ENCODE measurements at places on chromosomes 16 and 17.

DNA sequence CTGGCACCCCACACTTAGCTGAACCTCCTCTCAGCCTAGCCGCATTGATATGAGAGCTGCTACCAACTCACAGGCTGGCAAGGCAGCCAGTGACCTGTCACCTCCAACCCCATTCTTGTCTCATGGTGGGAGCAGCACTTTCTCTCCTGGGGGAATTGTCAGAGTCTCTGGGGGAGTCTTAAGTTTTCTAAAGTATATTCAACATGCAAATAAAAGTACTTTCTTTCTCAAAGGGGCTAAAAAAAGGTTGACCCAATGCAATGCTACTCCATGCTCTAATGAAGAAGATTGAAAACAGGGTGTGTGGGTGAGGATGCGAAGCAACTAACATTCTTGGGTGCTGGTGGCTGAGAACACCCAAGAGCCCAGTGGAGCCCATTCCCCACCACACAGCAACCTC lies 53.1 kb upstream of the SREBF1 start:
- DNase-seq, result no peak

DNA sequence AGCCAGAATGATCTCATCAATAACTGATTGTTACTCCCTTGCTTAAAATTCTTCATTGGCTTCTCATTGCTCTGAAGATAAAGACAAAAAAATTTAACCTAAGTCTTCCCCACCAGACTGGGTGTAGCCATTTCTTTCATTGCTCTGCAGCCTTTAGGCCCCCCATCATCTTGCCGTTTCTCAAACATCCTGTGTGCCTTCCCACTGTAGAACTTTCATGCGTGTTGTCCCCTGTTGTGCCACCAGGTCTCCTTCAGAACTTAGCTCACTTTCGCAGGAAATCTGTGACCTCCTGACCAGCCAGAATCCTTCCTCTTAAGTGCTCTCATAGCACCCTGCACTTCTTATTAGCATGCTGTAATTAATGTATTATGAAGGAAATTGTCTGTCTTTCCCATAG lies 31.8 kb downstream of the TNRC6C start:
- no peak for DNase-seq

GRCh38 chr16:69346683-69347082 lies 4.9 kb downstream of the TMED6 start:
- DNase-seq, result no peak

- DNase-seq, result no peak
Measured at GRCh38 chr16:12572316-12572985, 231.2 kb downstream of the CPPED1 start.

DNA sequence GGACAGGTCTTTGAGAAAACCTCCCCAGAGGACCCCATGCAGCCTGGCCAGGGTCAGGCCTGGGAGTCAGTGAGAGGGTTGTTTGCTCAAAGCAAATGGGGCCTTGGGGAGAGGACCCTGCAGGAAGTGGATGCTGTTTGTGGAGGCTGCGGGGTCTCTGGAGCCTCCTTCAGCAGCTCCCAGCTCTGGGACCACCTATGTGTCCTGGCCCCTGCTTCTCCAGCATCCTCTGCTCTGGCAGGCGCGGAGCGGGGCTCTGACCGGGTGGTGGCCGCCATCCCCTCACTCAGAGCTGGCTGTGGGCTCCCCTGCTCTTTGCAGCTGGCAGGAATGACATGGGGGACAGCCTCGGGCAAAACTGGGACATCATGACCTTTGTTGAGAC lies 29.8 kb upstream of the CIBAR2 start:
- DNase-seq, result no peak

GRCh38 chr16:72266836-72267235 lies 94.9 kb upstream of the PMFBP1 start:
- DNase-seq, result no peak

DNA sequence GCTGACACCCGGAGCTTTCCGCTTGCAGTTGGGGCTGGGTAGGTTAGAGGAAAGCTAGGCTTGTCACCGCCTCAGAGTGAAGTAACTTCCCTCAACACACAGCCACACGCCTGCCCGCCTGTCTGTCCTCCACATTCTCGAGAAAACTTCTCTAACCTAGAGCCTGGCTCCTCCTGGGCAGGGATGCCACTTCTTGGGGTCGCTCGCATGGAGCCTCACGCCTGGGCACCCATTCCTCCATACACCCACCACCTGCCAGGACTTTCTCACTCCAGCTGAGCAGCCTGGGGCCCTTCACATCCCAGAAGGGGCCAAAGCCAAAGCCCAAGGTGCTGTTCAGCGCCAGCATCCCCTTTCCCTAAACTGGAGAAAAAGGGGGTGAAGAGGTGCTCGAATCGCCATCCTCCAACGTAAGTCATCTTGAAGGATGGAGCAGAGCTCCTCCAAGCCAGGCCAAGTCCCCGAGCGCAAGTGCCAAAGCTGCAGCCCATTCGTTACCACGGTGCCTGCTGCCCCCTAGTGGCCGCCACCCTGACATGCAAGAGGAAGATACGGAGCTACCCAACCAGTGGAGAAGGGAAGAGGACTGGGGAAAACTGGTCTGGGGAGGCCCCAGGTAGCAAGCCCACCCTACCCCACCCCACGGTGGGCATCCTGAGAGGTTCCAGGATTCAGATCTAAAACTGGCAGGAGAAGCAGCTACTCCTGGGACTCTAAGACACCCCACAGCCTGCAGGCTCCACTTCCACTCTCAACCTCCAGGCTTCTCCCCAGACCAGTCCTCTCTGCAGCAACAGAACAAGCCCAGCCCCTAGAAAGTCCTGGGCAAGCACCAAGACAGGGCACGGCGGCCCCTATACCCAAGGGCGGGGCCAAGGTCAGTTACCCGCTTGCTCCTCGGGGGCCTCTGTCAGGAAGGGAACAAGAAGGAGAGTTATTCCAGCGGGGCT lies 63.1 kb downstream of the MYO18A start:
- DNase-seq, result peak; percentile 72

DNA sequence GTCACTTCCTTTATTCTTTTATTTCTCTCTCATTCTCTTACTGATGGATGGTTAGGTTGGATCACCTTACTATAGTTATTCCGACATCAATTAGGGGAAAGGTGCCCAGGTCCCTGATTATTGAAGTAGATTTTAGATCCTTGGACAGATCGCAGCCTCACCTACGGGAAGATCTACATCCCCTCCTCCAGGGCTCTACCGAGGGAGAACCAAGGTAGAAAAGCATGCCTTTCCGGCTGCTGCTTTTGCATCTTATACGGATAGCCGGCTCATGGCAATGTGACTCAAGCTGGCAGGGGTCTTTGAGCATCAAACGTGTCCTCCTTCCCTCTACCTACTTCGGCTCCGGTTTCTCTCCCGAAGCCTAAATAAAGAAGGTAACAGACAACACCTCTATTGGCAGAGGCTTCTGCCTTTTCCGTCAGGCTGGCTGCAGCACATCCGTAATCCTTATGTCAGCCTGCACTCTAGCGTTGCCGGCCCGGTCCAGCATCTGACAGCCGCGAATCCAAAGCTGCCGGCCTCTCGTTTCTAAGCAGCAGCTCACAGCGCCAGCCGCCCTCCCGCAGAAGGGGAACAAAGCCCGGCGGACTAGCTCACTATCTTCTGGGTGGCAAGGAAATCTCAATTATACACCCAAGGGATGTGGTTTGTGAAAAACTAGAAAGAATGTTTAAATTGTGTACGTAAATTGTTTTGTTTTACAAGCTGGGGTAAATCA lies 46.9 kb downstream of the IRX6 start:
- DNase-seq, result no peak

GRCh38 chr16:86854058-86854621 lies 275.8 kb downstream of the FOXL1 start:
- DNase-seq, result no peak

DNA sequence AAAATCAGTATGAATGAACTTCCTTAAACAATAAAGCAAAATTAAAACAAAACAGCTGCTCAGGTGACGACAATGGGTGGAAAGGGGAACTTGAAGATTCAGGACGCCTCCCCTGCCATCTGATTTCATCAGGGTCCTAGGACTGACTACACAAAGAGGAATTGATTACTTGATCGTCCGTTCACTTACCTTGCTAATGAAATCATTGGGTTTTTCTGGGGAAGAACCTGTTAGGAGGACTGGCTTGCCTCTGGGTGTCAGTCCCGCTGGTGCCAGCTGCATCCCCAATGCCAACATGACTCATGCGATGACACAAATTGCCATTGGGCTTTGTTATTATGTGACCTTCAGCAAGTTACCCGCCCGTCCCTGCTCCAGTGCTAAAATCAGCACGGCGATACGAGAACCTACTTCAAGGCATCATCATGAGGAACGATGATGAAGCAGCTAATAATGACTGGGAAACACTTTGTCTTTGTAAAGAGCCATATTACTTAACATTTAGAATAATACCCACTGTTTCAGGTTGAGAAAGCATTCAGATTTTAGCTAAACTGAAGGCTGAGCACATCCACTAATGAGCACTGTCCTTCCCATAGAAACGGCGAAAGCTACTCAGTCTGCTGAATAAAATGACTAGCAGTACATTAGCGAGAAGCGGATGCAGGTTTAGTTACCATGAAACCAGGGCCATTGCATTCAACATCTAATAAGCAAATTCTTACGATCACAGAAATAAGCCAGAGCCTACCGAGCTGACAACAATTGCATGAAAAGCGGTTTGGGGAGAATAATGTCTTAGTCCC lies 139.4 kb downstream of the ZFHX3 start:
- no peak for DNase-seq

DNA sequence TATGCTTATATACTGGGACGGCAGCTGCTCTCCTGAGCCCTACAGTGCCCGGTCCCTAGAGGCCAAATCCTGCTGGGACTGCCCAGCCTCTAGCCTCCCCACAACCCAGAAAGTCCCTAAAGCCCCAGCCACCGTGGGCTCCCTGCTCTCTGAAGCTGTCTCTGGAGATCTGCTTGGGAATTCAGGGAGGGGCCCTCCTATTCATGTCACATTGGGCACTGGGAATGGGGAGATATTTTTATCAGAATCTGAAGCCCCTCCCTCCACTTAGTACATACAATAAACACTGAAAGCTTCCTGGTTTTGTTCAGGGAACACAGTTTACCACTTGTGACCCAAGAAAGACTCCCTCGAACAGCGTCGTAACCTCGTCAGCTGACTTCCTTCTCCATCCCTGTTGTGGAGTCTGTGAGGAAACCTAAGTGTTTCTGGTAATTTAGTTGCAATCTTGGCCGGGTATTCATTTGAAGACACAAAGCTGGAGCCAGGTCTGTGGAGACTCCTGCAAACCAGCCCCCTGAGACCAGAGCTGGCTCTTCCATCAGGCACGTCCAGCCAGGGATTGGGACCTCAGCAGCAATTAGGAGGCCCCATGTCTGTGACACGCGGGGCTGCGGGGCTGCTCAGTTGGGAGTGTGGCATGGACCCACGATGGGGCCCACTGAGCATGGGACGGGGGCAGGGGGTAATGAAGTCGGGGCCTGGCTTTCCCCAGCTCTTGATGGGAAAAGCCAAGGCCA lies 38.5 kb downstream of the PGS1 start:
- no peak for DNase-seq

DNA sequence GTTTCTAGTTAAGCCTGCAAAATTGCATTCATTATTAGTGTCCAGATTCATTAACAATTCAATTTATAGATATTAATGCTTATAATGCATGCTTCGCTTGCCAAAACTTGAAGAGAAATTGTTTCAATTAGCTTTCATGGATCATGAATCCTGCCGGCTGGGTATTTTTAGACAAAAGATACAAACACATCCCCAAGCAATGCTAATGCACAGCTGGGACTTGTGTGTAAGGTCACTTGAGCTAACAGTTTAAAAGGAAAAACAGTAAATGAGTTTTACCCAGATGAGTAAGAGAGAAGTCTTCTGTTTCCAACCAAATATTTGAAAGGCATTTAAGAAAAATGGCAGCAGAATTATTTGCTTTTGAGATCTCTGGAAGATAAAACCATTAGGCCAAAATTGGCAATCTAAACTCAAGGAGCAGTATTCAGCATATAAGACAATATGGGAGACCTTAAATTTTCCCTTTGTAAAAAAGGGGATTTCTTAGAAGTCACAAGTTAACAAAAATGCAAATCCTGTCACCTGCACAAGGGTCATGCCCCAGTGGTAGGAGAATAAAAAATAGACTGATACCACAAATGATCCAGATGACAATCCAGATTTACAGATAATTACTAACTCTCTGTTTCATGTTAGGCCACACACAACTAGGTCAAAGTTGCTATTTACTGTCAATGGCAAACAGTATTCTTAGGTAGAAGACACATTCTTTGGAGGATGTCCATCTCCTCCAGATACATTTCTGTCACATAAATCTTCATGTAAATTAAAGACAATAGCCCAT lies 418.4 kb upstream of the PMFBP1 start:
- no peak for DNase-seq

DNA sequence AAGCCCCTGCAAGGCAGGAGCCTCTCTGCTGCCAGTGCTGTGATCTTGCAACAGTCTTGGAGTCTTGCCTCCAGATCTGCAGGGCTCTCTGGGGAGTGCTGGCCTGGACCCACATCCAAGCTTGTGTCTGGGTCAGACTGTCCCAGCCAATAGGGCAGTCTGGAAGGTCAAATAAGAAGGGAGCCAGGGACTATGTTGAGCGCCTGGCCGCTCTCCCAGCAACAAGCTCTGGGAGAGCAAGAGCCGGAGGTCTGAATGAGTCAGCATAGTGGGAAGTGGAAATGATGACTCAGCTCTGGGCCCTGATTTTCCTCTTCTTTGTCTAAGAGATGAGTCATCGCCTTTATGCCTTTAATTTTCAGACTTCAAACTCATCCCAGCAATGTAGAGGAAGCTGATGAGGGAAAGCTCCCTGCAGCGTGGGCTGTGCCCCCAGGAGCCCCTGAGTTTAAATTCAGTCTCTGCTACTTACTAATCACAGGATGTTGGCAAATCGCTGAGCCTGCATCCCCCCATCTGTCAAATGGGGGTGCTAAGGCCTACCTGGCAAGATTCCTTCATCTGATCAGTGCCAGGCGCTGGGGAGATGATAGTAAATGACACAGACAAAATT lies 43.6 kb upstream of the HAPSTR1 start:
- no peak for DNase-seq

DNA sequence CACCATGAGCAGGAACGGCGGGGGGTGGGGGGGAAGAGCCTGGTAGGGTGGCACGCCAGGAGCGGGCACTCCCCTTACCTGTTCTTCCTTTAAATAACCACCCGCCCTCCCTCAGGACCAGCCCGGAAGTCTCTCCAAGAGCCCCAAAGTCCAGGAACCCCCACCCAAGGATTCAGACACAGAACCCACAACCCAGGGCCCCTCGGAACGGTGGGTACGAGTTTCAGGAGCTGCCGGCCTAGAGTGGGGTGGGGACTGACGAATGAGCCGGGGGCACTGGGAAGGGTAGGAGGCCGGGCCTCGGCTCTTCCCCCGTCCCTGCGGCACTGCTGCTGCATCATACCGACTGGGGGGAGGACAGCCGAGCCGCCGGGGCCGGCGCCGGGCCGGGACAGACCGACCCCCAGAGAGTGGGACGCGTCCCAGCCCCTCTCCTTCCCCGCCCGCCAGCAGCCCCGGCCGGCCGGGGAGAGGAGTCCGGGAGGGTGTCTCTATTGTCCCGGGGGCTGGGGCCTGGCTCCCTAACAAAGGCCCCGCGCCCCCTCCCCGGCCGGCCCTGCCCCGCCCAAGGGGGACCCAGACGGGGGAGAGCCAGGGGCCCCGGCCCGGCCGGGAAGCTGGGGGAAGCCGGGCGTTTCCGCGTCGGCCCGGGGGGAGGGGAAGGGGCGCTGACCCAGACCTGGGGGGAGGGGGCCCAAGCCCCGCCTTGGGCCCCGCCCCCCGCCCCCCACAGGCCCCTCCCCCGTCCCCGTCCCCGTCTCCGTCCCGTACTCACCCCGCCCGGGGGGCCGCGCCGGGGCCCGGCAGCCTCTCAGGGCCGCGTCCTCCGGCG lies 747 bp downstream of the ATXN7L3 start:
- DNase-seq, result peak; percentile 26

GRCh38 chr16:89422527-89422904 lies 67.8 kb downstream of the ANKRD11 start:
- DNase-seq, result no peak

GRCh38 chr17:27756467-27757371 lies 43.6 kb downstream of the NOS2 start:
- no peak for DNase-seq

Data from stimulated activated CD8-positive, alpha-beta memory T cell treated with anti-CD3 and anti-CD28 coated beads, Interleukin-4, amount 100 ng/mL, for 1 hour (primary cell).